ENCODE measurements at places on chromosomes 2 and 18. TPM values are rescaled to one million over a fixed set of nuclear protein-coding genes. Genes with fewer than 3 reads are reported as not detected.

GRCh38 chr2:65767946-65768345, 335.5 kb upstream of the SPRED2 start:
- no peak overlapping the region for H3K27ac ChIP-seq
- H3K4me1 ChIP-seq = no peaks in the 10 kb centered on the region
- no peaks in the 10 kb centered on the region for H3K27me3 ChIP-seq
- no peak for DNase-seq
- H3K36me3 ChIP-seq = no peaks in the 10 kb centered on the region
- H3K4me3 ChIP-seq = no peak overlapping the region

GRCh38 chr2:205011031-205011430, 465.8 kb downstream of the PARD3B start:
- H3K4me1 ChIP-seq = no peaks in the 10 kb centered on the region
- no peaks in the 10 kb centered on the region for H3K27me3 ChIP-seq
- no peaks in the 10 kb centered on the region for H3K36me3 ChIP-seq
- DNase-seq = no peak
- H3K27ac ChIP-seq = no peak overlapping the region

- no peaks in the 10 kb centered on the region for H3K36me3 ChIP-seq
- DNase-seq = no peak
- H3K4me3 ChIP-seq = no peak overlapping the region
Observed at GRCh38 chr2:153373510-153374279, 104.9 kb downstream of the RPRM start.

The XPO1 gene
- total RNA-seq = 157 TPM

- no peak for DNase-seq
- H3K27me3 ChIP-seq = peaks cover 2% of the 10 kb centered on the region
- peak overlapping the region; percentile 38 for H3K4me3 ChIP-seq
- H3K36me3 ChIP-seq = no peaks in the 10 kb centered on the region
- H3K4me1 ChIP-seq = peaks cover 32% of the 10 kb centered on the region
- H3K27ac ChIP-seq = peak overlapping the region; percentile 65
Observed at GRCh38 chr2:231613331-231613662, 20.6 kb downstream of the TEX44 start.

- peaks cover 19% of the 10 kb centered on the region for H3K4me1 ChIP-seq
- no peak for DNase-seq
- H3K4me3 ChIP-seq = no peak overlapping the region
- no peaks in the 10 kb centered on the region for H3K36me3 ChIP-seq
- H3K27me3 ChIP-seq = no peaks in the 10 kb centered on the region
Observed at GRCh38 chr2:224405412-224405811, 3.5 kb upstream of the FAM124B start.

Data from natural killer cell (primary cell).